Articular chondrocyte of knee joint (primary cell): ENCODE measurements at places on chromosomes 3 and 15. TPM values are rescaled to one million over a fixed set of nuclear protein-coding genes. Genes with fewer than 3 reads are reported as not detected.

GPR156 gene
- 1.2 and 1.5 TPM in 2 replicates for total RNA-seq

UBAP1L gene
- total RNA-seq: 2.4 and 2.7 TPM in 2 replicates

PIERCE2 gene
- total RNA-seq: 3.8 and 4.6 TPM in 2 replicates

DNAJC17 gene
- 23.9 and 26.1 TPM in 2 replicates for total RNA-seq

B2M gene
- total RNA-seq: 1,905 and 4,425 TPM in 2 replicates

CTXN2 gene
- total RNA-seq: not detected in 2 replicates

PAK6 gene
- total RNA-seq: not detected in 2 replicates

ROPN1B gene
- total RNA-seq: 0.11 and 0.39 TPM in 2 replicates

C3orf85 gene
- total RNA-seq: not detected in 2 replicates

CCDC54 gene
- total RNA-seq: not detected in 2 replicates

PLA1A gene
- 0.32 TPM in 1 of 2 replicates, not detected in the other for total RNA-seq
